ENCODE measurements at places on chromosomes 12 and 14.

DNA sequence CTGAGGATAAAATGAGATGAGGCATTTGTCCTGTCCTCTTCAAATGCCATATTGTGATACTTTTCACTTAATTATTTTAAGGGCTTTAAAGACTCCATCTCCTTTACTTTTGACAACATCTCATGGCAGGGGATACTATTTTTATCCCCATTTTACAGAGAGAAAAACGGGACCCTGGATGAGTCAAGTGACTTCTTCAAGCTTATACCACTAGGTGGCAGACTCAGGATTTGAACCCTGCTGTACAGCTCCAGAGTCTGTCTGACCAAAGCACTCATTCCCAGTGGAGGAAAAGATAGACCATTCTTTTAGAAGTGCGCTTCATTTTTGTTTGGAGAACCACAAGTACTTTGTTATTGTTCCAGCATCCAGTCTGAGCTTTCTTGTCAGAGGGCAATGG, 1.7 kb upstream of the SMOC1 start:
- no peak for DNase-seq

DNA sequence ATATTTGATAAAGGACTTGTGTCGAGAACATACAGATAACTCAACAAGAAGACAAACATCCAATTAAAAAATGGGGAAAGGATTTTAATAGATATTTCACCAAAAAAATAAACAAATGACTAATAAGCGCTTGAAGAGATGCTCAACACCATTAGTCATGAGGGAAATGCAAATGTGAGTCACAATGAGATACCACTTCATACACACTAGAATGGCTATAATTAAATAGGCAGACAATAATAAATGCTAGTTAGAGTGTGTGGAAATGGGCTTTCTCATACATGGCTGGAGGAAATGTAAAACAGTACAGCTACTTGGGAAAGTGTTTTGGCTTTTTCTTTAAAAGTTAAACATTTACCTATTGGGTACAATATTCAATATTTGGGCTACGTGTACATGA, 34.8 kb downstream of the DLK1 start:
- no peak for DNase-seq

- DNase-seq, result no peak
These were observed 741.7 kb downstream of the RERGL start for GRCh38 chr12:17348311-17348710.

- no peak for DNase-seq
These were observed 177.9 kb downstream of the KICS2 start for GRCh38 chr12:64044191-64044590.

- no peak for DNase-seq
These were observed 16.7 kb downstream of the PPP1R13B start for GRCh38 chr14:103830511-103831270.

DNA sequence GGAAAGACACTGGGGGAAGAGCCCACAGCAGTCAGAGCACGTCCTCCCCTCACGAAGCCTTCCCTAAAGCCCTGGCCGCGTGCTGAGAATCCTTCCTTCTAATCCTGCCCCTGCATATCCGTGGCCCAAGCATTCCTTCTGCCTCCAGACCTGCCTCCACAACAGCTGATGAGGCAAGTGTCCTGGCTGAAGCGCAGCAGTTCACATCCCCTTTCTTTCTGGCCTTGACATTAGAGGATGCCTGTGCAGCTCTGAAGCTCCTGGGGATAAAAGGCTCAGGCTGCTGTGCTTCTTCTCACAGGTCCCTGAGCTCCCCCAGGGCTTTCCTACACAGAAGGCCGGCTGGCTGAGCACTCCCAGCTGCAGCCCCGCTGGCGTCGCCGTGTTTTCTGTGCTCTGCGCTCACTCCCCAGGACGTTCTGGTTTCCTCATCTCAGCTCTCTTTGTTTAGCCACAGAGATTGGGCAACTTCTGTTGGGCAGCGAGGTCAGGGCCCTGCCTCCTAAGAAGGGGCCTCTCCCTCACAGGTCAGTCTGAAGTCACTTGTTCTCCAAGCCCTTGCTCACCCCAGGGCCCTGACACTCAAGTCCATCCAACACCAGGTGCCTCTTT, 45.8 kb downstream of the NINJ2 start:
- DNase-seq, result no peak

GRCh38 chr12:4555804-4556203, 6.2 kb upstream of the DYRK4 start:
- no peak for DNase-seq

DNA sequence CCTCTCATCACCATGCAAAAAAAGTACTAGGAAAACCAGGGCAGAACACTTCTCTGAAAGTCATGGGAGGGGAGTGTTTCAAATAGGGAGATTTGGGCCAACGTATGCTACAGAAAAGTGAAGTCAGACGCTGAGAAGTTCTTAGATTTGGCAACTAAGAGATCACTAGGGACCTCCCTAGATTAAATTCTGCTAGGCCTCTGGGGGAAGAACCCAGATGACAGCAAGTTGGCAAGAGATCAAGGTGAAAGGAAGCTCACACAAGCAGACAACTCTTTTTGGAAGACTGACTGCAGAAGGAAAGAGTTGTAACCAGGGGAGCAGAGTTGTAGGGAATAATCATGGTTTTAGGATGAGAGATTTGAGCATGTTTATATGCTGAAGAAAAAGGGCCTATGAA, 20.7 kb downstream of the IQSEC3 start:
- DNase-seq, result no peak

DNA sequence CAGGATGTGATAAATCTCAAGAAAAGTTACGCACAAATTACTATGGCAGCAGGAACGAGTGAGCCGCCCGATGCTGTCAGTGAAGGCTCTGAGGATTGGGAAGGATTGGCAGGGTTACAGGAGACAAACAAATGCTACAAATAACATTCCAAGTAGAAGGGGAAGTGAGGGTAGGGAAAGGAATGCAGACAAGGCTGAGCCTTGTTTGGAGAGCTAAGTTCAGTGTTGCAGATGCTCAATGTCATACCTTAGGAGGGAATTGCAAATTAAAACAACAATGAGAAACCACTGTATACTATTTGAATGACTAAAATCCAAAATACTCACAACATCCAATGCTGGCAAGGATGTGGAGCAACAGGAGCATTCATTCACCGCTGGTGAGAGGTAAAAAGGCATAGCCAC, 1.3 kb downstream of the CLEC9A start:
- DNase-seq, result no peak

DNA sequence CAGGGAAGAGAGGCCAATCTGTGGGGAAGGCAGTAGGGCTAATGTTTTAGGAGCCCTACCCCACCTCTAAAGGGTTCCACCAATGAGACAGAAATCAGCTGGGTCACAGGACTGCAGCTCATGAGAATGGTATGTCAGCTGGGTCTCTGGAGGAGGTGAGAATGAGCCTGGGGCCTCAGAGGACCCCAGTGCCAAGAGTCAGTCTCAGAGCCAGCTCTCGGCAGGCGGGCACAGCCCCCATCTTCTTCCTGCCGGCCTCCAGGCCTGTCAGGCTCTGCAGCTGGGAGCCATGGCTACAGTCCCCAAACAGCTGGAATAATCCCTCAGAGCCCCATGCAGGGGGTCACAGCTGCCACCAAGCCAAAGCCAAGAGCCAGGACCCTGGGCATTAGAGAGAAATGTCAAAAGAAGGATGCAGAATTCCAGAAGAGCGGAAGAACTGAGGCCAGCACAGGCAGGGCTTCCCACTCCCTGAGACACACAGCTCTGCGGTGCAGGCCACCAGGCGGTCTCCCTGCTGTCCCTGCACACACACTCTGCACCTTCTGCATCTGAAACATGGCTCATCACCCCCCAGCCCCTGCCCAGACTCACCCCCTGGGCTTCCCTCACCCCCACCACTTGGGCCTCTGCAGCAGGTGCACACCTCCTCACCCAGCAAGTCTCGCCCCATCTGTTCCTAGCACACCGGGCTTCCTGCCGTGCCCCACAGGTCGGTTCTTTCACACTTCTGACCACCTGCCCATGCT, 26.0 kb downstream of the ITPK1 start:
- DNase-seq, result no peak

DNA sequence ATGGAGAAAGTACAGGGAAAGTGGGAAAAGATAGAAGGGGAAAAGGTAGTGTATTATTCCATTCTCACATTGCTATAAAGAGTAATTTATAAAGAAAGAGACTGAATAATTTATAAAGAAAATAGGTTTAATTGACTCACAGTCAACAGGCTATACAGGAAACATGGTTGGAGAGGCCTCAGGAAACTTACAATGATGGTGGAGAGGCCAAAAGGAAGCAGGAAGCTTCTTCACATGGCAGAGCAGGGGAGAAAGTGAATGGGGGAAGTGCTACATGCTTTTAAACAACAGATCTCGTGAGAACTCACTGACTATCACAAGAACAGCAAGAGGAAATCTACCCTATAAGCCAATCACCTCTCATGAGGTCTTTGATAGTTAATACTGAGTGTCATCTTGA, 725.0 kb upstream of the FLRT2 start:
- DNase-seq, result no peak

DNA sequence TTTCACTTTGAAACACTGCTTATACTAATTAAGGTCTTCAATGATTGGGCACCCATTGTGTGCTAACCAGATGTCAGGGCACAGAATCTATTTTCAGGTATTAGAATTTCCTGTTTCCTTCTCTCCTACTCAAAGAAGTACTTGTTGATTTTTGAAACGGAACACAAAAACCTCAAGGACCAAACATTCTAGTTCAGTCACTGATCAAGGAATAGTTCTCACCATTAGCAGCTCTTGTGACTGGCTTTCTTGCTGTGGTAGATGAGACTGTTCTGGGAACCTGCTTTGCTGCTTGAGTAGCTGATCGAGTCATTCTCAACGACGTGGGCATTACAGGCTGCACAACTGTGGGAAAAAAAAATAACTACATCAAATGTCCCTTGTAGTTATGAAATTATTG, 11.0 kb downstream of the DLGAP5 start:
- DNase-seq, result no peak

GRCh38 chr12:100954118-100954517, 159.5 kb downstream of the ANO4 start:
- DNase-seq, result no peak

GRCh38 chr14:30958555-30959407, 66.7 kb upstream of the AP4S1 start:
- no peak for DNase-seq

GRCh38 chr12:59020073-59020946, 100.0 kb upstream of the LRIG3 start:
- DNase-seq, result no peak

- no peak for DNase-seq
These were observed 131.9 kb upstream of the CLEC14A start for GRCh38 chr14:38387821-38388220.

GRCh38 chr12:10783252-10783651, 19.2 kb downstream of the TAS2R7 start:
- no peak for DNase-seq

DNA sequence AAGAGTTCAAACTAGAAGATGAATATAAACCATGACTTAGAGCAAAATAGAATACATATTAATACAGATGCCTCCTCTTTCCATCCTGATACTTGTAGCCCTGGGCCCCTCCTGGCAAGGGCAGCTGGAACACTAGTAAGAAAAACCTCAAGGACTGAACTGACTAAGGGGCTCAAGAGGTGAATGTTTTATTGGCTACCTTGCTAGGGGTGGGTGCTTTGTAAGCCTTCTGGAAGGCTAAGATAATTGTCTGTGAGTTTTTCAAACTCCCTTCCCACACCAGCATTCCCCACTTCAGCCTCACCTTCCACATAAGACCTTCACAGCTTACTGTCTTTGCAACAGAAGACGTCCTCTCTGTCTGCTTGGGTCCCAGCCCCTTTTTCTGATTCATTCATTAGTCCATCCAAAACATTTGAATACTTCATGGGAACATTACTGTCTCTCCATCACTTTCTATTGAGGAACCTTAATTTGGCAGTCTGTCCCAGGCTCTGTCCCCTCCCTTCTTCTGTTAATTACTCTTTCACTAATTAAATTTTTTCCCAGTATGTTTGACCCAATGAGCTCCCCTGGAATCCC, 1.1 kb upstream of the MARCHF9 start:
- no peak for DNase-seq

- DNase-seq, result peak; percentile 15
These were observed 684.3 kb downstream of the TMEM121 start for GRCh38 chr14:106210650-106211049.

GRCh38 chr12:20950248-20950647, 139.7 kb downstream of the SLCO1B3 start:
- DNase-seq, result no peak

DNA sequence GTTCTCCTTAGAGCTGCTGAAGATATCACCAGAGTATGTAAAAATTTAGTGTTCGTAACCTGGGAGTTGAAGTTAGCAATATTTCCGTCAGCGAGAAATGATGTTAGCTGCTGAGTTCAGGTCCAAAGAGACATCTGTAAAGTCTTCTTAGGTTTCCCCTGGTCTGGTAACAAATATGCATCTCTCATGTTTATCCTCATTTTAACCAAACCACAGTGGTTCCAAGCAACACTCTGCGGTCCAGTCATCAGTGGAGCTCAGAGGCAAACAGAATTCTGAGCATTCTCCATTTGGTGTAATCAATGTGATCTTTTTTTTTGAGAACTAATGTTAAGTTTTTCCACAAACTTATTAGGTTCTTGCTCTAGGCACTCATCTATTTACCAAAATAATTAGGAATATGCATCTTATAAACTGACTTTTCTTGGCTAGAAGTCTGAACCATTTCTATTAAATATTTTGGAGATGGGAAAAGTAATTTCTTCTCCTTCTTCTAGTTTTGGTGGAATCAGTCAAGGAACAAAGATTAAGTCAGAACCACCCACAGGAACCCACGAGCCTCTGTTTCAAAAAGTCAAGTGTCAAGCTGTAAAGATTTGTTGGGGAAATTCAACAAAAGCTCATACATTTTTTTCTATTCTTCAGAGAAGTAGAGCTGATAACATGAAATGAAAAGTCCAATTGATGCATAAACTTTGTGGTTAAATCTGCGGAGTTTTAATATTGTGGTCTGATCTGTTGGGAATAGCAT, 64.7 kb downstream of the IFNG start:
- DNase-seq, result no peak

DNA sequence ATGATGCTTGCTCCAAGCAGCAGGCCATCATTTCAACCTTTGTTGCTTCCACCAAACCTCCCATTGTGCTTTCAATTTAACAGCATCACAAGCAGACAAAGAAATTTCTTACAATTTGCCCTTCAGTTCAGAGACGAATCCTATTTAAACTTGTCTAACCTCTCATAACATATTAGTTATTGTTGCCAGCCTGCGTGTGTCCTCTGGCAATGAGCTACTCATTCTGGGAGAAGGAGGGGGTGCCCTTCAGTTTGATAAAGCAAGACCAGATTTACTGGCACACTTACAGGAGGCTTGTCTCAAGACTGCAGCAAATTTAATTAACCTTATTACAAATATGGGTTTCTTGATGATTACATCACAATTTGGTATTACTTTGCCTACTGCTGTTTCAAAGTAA, 203.6 kb upstream of the SOX5 start:
- DNase-seq, result no peak

- DNase-seq, result no peak
These were observed 202.1 kb downstream of the ADAMTS20 start for GRCh38 chr12:43349863-43350262.
